NCI-H460 (cell line): ENCODE measurements at places on chromosomes 4 and X. TPM values are rescaled to one million over a fixed set of nuclear protein-coding genes. Genes with fewer than 3 reads are reported as not detected.

The TEC gene
- total RNA-seq = 2.7 and 2.9 TPM in 2 replicates

The FGF5 gene
- total RNA-seq = not detected in 2 replicates

The PPP4R3C gene
- not detected in 2 replicates for total RNA-seq

The PLXNB3 gene
- total RNA-seq = 3.3 and 4.9 TPM in 2 replicates

The STK32B gene
- 1.5 and 1.6 TPM in 2 replicates for total RNA-seq

The SFRP2 gene
- total RNA-seq = not detected in 2 replicates

The IL13RA2 gene
- total RNA-seq = 24.2 and 24.5 TPM in 2 replicates
